KBM-7 (cell line): ENCODE measurements at places on chromosomes 12 and 14.

GRCh38 chr12:126784328-126784921 lies 1482.5 kb upstream of the TMEM132C start:
- peak; percentile 38 for DNase-seq

GRCh38 chr12:95834572-95834971 lies 24.2 kb upstream of the SNRPF start:
- DNase-seq: no peak

DNA sequence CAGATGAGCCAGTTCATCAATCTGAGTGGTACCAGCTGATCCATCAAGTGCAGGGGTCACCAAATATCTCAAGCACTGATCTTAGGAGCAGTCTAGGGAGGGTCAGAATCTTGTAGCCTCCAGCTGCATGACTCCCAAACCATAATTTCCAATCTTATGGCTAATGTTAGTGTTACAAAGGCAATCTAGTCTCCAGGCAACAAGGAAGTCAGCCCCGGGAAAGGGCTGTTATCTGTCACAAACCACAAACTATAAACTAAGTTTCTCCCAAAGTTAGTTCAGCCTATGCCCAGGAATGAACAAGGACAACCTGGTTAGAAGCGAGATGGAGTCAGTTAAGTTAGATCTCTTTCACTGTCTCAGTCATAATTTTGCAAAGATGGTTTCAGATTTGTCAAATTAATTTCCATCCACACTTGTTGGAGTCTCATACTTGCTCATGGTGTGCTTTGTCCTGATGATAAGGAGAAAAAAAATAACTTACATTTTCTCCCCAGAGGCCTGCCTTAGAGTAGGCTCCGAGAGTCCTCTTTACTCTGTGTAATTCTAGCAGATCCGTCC lies 3.9 kb upstream of the ABHD4 start:
- DNase-seq: peak; percentile 43

- no peak for DNase-seq
These were observed 1.7 kb downstream of the MMP17 start for GRCh38 chr12:131829791-131830334.

- DNase-seq: no peak
These were observed 19.7 kb upstream of the VSX2 start for GRCh38 chr14:74219277-74220205.

DNA sequence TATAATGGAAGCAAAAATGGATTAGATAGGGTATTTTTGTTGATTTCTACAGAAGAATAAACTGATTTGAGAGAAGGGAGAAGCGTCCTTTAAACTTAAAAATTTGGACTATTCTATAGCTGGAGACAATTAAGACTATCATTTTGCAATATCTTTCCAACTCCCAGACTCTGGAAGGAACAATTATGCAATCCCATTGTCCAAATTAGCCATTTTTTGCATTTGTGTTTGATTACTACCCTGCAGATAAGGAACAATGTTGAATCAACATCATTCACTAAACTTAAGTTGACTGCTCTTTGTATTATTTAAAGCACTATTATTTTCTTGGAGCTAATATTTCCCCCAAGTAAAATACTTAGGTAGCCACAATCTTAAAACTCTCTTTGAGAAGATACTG lies 34.8 kb upstream of the SELPLG start:
- no peak for DNase-seq

DNA sequence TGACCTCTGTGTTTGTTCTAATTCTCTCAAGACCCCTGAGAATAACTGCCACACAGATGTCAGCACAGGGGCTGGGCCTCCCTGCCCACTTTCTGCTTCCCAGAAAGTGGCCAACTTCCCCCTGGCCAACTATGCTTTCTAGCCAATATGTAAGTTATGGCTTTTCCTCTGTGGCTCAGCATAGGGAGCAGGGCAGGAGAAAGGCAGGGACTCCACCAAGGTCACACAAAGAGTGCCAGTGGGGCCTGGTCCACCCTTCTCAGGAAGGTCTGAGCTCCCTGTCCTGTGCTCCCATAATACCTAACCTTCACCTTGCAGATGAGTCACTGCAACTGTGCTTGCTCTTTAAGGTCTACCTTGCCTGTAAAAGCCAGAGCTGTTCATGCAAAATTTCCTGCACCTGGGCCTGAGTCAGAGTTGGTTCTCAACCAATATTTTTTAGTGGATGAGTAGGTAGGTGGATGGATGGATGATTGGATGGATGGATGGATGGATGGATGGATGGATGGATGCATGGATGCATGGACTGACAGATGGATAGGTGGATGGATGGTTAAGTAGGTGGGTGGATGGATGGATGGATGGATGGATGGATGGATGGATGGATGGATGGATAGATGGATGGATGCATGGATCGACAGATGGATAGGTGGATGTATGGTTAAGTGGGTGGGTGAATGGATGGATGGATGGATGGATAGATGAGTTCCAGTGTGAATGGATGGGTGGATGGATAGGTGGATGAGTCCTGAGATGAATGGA lies 64.2 kb downstream of the DIO3 start:
- no peak for DNase-seq

GRCh38 chr14:92615451-92615850 lies 101.9 kb downstream of the RIN3 start:
- DNase-seq: no peak

GRCh38 chr12:85781766-85782165 lies 54.4 kb downstream of the RASSF9 start:
- no peak for DNase-seq

DNA sequence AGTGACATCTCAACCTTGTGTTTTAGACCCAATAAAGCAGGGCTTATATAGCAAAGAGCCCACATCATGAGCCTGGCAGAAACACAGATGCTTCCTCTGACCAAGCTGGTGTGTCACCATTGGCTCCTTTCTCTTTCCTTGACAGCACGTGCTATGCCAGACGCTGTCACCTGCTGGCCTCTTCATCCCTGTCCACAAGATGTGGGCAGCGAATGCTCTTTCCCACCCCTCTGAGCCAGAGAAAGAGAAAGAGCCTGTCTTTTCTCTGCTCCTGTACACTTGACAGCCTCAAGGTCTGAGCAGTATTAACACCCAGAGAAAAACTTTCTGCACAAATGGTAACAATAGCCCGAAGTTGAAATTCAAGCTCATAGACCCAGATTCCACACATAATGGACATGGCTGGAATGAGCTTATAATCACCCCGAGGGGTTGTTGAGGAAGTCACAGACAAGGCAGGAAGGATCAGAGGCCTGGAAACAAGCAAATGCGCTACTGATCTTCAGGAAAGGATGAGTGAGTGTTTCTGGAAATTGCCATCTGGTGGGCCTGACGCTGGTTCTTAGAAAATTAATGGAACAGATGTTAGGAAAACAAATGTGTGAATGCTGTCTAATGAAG lies 8.9 kb downstream of the TGFB3 start:
- no peak for DNase-seq

DNA sequence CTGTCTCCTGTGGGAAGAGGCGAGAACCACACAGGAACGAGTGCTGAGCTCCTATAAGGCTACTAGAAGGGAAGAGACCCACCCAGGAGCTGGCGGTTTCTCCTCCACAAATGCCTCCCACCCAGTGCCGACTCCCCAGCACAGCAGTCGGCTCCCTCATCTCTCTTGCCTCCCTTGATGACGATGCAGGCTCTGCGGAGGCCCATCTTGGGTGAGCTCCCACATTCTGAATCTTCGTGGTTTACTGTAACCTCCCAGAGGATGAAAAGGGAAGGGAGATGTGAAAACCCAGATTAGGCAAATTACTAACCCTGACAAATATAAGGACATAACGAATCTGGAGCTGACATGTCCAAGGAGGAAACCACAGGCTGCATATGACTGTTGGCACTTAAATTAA lies 23.8 kb downstream of the GRIN2B start:
- no peak for DNase-seq

DNA sequence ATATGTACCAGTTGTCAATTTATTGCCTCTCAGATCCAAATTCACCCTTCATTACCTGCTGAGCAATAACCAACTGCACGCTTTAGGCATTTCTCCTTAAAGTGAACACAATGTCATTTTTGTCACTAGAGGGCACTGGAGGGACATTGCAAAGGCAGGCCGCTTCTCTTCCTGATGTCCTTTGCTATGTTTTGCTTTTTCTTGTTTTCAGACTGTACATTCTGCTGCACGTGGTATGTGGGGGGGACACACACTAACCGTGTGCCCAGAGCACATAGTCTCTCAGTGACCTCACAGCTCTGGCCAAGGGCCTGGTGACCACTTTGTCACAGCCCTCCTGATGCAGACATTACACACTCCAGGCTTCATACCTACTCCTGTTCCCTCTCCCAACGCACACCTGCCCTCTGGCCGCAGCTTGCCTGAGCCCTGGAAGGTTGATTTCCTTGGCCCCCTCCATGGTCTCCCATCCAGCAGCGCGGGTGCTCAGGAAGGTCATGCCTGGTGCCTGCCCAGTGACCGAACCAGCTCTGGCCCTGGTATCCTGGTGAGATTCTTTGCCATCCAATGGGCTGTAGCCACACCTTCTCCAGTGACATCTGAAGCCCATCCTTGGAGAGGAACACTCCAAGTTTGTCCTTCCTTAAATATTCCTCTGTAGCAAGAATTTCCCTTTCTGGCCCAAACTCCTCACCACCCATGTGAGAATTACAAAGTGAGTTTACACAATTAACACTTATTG lies 39.9 kb downstream of the MYO1H start:
- peak; percentile 60 for DNase-seq

GRCh38 chr14:89519040-89519439 lies 102.0 kb upstream of the FOXN3 start:
- no peak for DNase-seq

- DNase-seq: peak; percentile 84
These were observed 8.3 kb downstream of the PLD4 start for GRCh38 chr14:104932676-104933631.

- DNase-seq: no peak
These were observed 155.4 kb upstream of the FAR2 start for GRCh38 chr12:28993720-28994119.

DNA sequence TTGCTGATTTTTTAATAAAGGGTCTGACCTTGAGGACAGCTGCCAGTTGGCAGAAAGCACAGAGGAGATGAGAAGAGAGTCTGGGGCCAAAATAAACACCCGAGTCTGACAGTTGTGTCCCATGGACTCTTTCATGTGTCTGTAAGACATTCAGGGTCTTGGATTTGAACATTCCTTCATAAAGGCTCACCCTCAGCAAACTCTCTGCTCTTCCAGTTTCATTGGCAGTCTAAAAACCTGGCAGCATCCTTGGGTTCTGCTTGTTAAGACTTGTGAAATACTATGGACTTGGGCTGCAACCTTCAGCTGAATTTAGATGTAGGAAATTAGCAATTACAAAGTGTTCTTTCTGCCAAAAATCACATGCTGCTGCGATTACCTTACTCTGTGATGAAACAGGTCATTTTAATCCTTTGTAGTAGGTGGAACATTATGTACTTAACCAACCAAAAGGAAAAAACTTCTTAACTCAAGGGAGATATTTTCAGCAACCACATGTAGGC lies 32.0 kb upstream of the LMNTD1 start:
- no peak for DNase-seq

DNA sequence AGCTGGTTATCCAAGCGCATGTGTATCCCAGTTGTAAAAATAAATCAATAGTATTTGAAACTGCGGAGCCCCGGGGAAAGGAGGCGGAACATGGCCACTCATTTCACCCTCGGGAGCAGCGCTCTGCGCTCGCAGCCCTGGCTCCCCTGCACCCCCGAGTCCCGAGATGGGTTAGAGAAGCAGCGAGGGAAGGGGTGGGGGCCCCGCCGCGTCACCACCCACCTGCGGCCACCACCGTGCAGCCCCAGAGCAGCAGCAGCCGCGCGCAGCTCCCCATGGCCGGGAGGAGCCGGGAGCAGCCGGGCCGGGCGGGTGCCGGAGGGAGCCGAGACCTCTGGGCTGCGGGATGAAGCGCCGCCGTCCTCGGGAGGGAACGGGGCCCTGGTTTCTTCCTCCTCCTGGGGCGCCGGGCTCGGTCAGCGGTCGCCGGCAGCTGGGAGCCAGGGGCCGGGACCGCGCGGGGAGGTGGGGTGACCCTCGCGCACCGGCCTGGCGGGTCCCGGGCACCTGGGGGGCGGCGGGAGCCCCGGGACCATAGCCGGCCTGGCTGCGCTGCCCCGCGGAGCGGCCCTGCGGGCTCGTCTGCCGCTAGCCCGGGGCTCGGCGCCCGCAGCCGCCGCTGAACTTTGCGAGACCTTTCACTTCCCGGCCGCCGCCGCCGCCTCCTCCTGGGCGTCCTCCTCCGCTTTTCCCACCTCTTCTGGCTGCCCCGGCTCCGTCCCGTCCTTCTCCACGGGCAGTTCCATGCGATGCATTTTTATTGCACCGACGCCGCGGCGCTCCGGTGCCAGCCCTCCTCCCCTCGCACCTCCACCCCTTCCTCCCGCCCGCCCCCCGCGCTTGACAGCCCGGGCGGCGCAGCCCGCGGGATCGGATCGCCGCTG lies at the start of gene NTN4:
Gene NTN4, minus strand, starts transcription at position 732 of the 884 bp plus-strand sequence. Its CDS starts 455 bp downstream, at position 277.
- DNase-seq: no peak

GRCh38 chr12:106974511-106974910 lies 12.4 kb downstream of the MTERF2 start:
- DNase-seq: no peak

GRCh38 chr14:26191671-26192070 lies 406.2 kb downstream of the NOVA1 start:
- DNase-seq: no peak

- peak; percentile 96 for DNase-seq
These were observed at the start of gene KDM5A for GRCh38 chr12:389142-390096. Gene KDM5A (minus strand): TSS chr12:389320. CDS start chr12:389091, 229 bp downstream.

- DNase-seq: peak; percentile 24
These were observed at the start of gene PPP1R36 for GRCh38 chr14:64549791-64550620. Gene PPP1R36 (plus strand): TSS chr14:64549961. CDS start chr14:64549998, 37 bp downstream.

DNA sequence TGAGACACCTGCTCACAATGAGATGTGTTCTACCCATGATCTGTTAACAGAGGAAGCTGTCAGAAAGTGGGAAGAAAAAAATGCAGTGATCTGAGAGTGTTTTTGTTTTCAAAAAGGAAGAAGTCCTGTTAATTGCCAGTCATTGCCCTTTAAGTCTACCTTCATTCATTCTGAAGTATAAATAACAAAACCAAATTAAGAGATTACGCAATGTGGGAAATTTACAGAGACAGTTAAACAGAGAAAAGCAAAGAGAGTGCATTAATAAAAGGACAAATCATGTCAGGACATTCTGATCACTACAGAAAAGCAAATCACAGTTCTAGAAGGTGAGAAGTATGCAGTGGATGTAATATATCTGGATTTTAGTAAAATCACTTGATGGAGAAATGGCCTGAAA lies 154.2 kb downstream of the NRXN3 start:
- no peak for DNase-seq

- no peak for DNase-seq
These were observed 175.4 kb upstream of the PZP start for GRCh38 chr12:9383585-9383984.

DNA sequence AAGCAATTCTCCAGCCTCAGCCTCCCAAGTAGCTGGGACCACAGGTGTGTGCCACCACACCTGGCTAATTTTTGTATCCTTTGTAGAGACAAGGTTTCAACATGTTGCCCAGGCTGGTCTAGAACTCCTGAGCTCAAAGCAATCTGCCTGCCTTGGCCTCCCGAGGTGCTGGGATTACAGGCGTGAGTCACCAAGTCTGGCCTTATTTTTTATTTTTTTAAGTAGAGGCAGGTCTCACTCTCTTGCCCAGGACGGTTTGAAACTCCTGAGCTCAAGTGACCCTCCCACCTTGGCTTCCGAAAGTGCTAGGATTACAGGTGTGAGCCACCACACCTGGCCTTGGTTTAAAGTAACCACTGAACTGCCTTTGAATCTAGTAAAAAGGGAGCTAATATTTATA lies 56.8 kb downstream of the SPPL3 start:
- DNase-seq: no peak
